ENCODE measurements at places on chromosomes 16 and 17.

DNA sequence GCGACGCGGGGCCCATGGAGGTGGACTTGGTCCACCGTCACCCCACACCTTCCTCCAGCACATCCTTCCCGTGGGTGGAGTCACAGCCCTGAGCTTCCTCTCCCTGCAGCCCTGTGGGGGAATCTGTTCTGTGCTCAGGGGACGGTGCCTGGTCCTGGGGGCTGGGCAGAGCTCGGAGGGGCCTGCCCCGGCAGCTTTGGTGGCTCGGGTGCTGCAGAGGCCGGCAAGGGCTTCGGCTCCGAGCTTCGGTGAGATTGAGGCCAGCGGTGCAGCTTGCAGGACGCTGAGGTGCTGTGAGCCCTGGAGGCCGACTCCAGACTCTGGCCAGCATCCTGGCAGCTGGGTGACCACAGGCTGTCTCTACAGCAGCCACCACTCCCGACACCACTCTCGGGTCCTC is 36.4 kb downstream of the METRNL start:
- DNase-seq, result no peak

DNA sequence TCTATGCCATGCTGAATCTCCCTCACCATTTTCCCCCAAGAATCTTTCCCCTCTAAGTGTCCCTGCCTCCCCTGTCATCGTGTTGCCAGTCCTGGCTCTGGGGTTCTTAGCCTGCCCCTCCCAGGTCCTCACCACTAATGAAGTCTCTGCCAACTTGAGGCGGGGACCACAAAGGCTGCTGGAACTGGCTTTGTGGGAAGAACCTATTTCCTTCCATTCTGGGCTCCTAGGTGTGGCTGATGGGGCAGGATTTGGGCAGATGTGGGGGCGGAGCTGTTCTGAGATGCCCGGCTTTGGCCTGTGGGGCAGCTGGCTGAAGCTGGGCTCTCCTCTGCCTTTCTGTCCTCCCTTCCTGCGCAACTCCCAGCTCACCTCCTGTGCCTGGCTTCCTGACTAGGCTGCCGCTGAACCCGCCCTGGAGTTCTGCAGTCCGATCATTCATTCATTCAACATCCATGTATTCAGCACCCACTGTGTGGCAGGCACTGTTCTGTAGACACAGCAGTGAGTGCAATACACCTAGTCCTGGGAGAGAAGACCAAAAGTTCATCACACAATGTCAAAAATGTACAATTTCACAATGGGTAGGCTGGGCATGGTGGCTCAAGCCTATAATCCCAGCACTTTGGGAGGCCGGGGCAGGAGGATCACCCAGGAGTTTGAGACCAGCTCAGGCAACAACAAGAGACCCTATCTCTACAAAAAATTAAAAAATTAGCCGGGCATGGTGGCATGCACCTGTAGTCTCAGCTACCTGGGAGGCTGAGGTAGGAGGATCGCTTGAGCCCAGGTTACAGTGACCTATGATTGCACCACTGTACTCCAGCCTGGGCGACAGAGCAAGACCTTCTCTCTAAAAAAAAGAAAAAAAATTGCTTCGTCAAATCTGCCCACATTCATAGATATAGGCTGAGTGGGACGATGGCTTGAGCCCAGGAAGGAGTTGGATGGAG is 1.9 kb upstream of the SNN start:
- DNase-seq, result no peak

DNA sequence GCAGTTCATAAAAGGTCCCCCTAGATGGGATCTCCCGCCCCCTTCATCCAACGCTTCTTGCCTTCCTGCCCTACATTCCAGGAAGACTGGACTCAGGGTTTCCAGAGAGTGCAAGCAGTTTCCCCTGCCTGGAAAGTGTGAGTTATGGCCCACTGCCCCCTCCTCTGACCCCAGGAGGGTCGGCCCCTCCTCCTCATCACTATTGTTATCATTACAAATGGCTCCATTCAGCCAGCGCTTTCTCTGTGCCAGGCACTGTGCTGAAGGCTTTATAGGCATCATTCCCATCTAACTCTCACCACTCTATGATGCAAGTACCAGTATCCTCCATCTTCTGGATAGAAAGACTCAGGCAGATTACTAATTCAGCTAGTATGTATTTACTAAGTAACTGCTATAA is 90.7 kb downstream of the USP31 start:
- DNase-seq, result no peak

DNA sequence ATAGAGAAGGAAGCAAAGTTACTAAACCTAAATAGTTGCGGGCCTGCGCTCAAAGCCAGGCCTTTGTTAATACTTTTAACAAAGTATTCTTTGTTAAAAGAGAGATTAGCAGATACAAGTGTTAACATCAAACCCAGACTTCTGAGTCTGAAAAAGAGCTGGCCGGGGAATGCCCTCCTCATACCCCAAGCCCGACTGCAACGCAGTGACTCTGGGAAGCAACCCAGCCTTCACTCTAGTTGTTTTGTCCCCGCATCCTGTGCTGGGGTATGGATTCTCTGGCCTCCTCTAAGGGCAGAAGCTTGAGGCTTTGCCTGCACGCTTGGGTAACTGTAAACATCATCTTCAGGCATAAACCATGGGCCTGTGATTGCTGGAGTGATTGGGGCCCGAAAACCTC is 48.3 kb downstream of the ADCY7 start:
- no peak for DNase-seq

GRCh38 chr17:80729016-80729415 is 184.4 kb downstream of the RPTOR start:
- no peak for DNase-seq

- no peak for DNase-seq
These were observed 13.2 kb downstream of the XYLT1 start for GRCh38 chr16:17457513-17457912.

DNA sequence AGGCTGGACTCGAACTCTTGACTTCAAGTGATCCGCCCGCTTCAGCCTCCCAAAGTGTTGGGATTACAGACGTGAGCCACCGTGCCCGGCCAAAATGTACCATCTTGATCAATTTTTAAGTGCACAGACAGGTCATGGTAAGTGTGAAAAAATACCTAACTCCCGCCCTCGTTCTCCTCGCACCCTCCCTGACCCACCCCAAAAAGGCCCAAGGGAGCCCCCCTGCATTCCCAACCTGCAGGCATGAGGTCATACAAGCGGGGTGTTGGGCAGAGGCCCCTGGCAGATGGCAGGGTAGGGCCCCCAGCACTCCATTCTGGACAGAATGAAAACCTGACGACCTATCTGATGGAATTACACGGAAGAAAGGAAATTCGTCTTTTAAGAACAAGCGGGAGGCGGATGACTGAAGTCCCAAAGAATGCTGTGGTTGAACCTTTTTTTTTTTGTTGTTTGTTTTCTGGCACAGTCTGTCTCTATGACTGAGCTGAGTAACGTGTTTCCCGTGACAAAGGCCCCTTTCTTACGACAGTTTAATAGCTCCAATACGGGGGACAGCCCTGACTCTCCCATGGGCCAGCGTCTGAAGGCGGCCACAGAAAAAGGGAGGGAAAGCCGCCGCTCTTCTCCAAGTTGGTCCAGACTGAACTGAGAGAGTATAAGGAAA is 376.4 kb downstream of the SLC39A11 start:
- peak; percentile 10 for DNase-seq

- DNase-seq, result no peak
These were observed 1.6 kb upstream of the DECR2 start for GRCh38 chr16:400061-400591.

- DNase-seq, result no peak
These were observed 193.6 kb downstream of the CPPED1 start for GRCh38 chr16:12609937-12610699.

- DNase-seq, result no peak
These were observed 6.8 kb downstream of the HSBP1 start for GRCh38 chr16:83814659-83814985.

GRCh38 chr16:63403792-63404191 is 1367.6 kb upstream of the CDH8 start:
- DNase-seq, result no peak

DNA sequence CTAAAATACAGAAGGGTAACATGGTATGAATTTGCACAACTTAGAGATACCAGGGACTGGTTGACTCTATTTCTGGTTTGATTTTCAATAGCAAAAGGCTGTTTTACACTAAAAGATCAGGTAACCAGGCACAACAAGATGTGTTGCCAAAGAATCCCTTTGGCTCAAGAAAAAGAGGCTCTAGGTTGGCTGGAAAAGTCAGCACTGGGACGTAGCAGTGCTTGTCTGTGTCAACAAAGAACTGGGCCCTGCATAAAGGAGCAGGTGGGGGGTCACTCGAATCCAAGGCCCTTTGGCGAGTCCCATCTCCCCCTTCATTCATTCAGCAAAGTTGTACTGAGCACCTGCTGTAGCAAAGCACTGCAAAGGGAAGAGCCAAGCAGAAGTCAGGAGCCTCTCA is 18.4 kb downstream of the SDR42E1 start:
- no peak for DNase-seq

- no peak for DNase-seq
These were observed 65.0 kb downstream of the AMFR start for GRCh38 chr16:56360117-56361008.

DNA sequence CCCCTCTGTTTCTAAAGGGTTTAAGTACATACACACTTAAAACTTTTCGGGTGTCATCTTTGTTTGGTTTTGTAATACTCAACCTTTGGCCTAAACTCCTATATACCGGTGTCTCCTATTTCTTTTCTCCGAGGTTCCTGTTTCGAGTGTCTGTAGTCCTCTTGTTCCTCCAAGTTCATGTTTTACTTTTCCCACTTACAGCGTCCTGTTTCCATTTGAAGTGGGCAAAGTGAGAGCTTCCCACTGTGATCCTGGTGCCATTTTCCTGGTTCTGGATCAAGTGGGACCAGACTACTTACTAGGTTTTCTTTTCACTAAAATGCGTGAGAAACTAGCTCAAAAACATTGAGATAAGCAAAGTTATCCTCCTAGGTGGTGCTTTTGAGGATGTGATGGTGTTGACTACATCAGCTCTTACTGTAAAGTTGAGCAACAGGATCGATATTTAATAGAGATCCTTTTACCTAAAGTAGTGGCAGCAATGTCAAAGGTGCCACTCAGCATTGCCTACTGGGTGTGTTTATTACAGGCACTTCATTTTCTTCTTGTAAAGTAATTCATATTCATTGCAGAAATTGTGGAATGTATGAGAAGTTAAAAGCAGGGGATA is 1.3 kb downstream of the PSMD3 start:
- no peak for DNase-seq

Data from right renal cortex interstitium (tissue), 3 donors.